ENCODE measurements at places on chromosomes 3 and 15.

GRCh38 chr3:171986757-171987518, 52.4 kb upstream of the FNDC3B start:
- no peak for DNase-seq

DNA sequence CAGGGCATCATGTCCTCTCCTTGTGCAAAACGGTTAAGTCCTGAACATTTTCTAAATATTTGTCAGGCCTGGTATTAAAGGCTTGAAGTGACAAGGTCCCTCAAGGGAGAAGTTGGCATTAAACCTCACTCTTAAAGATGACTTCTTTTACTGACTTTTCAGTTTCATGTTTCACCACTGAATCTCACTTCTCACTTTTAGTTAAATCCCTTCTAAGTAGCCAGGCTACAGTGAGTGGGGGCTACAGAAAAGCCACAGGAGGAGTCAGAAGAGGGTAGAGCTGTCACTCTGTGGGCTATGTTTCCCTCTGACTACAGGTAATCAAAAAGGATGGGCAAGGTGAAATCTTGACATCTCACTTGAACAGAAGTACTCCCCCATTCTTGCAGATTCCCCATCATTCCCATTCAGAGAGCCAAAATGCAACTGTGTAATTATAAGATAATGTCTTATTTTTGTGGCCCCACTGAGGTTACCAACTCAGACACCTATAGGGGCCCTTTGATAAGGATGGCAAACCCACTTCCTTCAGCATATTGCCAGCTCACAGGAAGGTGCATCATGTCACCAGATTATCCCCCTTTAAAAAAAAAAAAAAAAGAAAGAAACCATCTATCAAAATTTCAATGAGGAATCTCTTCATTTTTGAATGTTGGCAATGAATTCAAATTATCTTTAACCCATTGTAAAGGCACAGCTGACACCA, 790.1 kb upstream of the CFAP20DC start:
- DNase-seq, result no peak

DNA sequence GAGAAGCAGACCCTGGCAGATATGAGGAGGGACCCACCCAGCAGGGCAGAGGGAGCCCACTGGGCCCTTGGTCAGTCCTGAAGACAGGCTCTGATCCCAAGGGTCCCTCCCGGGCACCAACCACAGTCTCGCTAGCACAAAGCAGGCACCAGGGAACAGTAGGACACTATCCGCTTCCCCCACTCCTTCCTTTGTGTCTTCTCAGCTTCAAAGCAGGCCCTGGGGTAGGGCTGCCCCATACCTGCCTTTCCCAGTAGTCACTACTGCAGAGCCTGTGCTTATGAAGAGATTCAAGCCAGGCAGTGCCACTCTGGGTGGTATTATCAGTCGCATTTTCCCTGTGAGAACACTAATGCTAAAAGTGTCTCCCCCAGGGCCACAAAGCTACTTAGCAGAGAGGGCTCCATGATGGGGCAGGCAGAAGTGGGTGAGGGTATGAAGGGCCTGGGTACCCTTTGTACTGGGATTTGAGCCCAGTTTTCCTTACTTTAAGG, 32.7 kb downstream of the SRPRB start:
- no peak for DNase-seq

DNA sequence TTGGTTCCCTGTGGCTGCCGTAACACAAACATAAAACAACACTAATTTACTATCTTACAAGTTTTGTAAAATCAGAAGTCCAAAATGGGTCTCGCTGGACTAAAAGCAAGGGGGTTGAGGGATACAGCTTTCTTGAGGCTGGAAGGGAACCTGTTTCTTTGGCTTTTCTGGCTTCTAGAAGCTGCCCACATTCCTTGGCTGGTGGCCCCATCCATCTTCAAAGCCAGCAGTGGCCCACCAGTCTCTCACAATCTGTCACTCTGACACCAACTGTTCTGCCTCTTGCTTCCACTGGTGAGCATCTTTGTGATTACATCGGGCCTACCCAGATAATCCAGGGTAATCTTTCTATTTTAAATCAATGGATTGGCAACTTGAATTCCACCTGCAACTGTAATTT, 1.1 kb upstream of the ANPEP start:
- DNase-seq, result no peak

GRCh38 chr3:111809186-111809585, 49.9 kb upstream of the PHLDB2 start:
- DNase-seq, result no peak
